ENCODE measurements at places on chromosomes 11 and 22.

- no peak for DNase-seq
Measured at GRCh38 chr11:117761993-117762392, 35.0 kb downstream of the DSCAML1 start.

DNA sequence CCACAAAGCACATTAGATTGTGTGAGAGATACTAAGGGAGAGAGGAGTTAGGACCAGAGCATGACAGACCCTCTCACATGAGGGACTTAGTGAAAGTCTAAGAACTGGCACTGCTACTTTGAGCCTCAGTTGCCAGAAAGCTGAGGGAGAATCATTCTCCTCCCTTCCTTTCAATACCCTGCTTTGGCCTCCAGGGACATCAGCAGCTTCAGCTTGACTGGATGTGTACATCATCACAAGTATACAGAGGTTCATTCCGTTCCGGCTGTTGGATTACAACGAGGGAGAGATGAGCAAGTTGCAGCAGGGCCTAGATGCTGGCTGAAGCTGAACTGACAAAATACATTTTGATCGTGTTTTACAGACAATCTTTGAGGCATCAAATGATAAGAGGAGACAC is 15.7 kb upstream of the ANO5 start:
- no peak for DNase-seq

DNA sequence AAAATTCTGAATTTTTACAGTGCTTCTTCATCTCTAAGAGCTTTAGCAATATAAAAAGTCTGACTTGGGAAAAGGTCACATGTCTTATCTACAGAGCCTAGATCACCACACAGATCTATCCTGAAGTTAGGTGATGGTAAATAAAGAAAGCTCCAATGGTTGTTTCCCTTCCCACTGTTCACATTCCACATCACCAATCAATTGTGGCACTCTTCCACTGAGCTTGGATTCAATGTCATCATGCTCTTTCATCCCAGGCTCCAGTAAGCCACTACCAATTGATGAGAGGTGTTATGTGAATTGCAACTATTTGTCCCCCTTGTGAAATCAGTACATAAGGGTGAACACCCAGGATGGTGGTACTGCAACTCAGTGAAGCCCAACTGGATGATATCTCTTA is 47.8 kb downstream of the ALG9 start:
- no peak for DNase-seq

DNA sequence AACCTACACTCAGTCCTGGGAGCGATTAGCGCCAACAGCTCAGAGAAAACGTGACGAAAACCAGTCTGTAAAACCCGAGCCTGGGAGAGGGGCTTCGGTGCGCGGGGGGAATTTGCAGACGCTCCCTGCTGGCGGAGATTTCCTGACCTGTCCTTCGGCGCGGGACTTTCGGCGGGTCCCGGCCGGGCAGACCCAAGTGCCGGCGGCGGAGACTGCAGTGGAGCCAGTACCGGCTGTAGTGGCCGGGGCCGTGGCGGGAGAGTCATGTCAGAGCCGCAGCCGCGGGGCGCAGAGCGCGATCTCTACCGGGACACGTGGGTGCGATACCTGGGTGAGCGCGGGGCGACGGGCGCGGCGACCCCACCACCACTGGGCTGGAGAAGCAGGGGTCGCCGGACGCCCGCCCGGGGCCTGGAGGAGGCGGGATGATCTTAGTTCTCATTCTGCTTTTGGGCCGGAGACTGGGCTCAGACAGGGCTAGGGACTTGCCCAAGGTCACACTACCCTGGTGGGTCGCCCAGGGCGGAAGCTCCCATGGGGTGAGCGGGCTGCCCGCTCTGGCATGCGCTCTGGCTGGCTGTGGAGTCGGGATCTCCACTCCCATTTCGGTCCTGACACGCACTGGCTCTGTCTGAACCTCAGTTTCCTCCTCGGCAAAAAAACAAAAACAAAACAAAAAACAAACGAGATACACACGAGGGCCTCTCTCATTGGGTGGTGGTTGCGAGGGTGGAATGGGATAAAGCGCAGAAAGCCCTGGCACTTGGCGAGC is at the start of gene MTFP1:
Gene MTFP1 (plus strand): TSS at position 153 of the 772 bp plus-strand sequence. CDS start 112 bp downstream, at position 265.
- DNase-seq, result peak; percentile 54

GRCh38 chr22:25742918-25743708 is 1.1 kb downstream of the MYO18B start:
- DNase-seq, result no peak

DNA sequence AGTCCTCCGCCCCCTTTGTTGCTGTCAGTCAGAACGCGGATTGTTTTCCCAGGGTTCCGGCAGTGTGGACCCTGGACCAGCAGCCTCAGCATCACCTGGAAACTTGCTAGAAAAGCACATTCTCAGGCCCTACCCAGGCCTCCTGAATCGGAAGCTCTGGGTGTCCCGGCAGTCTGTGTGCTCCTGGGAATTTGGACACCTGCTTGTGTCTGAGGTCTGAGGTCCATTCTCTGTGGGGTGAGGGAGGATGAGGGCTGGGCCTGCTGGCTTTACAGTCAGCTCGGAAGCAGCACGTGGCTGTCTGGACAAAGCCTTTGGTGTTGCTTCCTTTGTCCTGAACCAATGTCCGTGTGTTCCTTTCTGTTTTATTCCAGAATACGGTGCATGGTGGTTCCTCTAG is 299.7 kb downstream of the TBC1D22A start:
- no peak for DNase-seq

GRCh38 chr11:74641289-74641688 is 48.9 kb downstream of the POLD3 start:
- no peak for DNase-seq

GRCh38 chr11:19698493-19699292 is 13.9 kb upstream of the NAV2 start:
- no peak for DNase-seq

DNA sequence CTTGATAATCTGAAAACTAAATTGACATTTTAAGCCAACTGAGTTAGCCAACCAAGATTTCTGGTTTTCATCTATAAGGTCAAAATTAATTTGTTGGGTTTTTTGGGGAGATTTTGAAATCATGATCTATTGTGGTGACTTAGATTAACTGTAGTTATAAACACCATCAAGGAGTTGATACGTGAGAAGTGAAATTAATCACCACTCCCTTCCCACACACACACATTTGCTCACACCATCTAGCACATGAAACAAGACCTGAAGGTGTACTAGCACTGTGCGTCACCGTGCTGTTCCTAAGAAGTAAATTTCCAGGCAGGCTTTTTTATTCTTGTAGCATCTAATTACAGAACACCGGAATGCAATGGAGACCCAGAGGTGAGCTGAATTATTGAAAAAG is 2.1 kb downstream of the OR5B21 start:
- DNase-seq, result no peak

DNA sequence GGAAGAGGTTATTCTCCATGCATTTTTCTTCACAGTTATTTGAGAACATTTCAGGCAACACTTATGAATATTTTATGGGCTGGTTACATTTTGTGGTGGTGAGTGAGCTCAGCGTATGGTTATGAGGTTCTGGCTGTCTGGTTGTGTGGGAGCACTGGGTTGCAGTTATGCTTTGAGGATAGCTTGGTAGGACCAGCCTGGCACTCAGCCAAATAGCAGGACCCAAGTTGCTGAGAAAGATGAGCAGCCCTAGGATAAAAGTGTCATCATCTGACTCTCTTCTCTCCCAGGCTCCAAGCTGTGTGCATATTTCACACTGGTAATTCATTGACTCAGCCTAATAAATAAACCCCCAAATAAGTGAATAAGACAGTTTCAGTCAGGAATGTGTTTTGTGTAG is 8.1 kb upstream of the SRSF8 start:
- DNase-seq, result no peak

- DNase-seq, result no peak
Measured at GRCh38 chr11:78213526-78214330, 25.0 kb downstream of the USP35 start.

DNA sequence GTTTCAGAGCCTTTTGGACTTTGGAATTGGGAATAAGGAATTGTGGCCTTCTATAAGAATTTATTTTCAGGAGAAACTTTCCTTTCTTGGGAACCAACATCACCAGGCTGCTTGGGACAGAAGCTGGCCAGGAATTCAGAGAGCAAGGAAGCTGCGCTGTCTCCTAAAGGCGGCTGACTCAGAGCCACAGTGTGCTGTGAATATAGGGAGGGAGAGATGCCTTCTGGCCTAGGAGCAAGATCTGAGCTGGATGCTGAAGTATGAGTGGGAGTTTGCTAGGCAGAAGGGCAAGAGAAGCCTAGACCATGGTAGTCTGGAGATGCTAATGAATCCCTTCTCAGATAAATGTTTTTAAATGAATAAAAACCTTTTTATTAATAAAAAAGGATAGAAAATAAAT is 213.7 kb upstream of the TBCEL start:
- DNase-seq, result no peak

DNA sequence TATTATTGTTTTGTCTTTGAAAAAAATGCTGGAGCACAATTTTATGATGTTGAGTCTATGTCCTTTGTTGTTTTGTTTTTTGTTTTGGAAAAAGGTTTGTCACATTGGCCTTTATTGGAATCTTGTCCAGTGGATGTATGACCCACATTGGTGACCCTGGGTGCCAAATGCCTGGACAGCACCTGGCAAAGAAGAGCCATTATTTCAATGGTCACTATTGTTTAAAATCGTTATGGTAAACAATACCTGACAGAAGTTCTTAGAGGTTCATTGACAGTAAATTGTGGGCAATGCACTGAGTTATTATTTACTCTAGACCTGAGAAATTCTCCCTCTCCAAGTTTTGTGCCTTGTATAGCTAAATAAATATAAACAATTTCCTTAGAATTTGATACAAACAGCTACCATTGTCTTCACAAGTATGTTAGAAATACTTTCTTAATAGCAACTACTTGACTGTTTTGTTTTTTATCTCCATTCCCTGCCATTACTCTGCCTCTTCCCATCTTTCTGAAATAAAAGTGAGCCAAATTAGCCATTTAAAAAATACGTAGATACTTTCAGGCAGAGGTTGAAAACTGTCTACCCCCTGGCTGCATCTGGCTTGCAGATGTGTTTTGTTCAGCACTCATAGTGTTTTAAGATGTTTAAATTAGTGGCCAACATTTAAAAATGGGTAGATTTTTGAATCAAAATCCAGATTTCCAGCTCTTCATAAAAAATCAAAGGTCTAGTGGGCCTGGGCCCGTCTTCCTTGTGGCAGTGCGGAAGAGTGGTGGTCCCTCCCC is 39.9 kb downstream of the BMAL1 start:
- no peak for DNase-seq

GRCh38 chr11:77230878-77231605 is 70.4 kb downstream of the GDPD4 start:
- no peak for DNase-seq

GRCh38 chr11:20013346-20014066 is 146.8 kb downstream of the DBX1 start:
- no peak for DNase-seq

- DNase-seq, result no peak
Measured at GRCh38 chr11:2885017-2885677, 428 bp downstream of the CDKN1C start.

GRCh38 chr22:49753961-49754695 is 73.5 kb downstream of the BRD1 start:
- DNase-seq, result no peak

DNA sequence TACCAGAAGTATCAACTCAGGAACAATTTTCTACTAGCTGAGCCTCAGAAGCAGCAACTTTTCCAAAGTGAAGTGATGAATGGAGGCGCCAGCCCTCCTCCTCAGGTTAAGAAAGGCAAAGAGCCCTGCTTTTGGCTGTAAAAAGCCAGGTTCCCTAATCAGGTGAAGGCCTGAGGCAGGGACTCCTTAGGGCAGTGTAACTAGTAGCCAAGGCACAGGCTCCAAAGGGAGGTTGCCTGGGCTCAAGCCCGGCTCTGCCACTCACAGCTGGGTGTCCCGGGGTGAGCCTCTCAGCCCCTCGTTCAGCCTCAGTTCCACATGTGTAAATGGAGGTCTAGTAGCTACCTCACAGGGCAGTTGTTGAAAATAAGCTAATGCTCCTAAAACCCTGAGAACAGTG is 19.5 kb downstream of the TSKU start:
- DNase-seq, result no peak

Data from stimulated activated naive CD4-positive, alpha-beta T cell (primary cell).